Mammary epithelial cell (primary cell): ENCODE measurements at places on chromosomes 11 and 22. TPM values are rescaled to one million over a fixed set of nuclear protein-coding genes. Genes with fewer than 3 reads are reported as not detected.

Gene CCDC88B
- 4.6 TPM for polyA plus RNA-seq

Gene SOX6
- 0.97 TPM for polyA plus RNA-seq

Gene CCDC188
- 0.29 TPM for polyA plus RNA-seq

Gene WNT7B
- 0.15 TPM for polyA plus RNA-seq

Gene BLID
- not detected for polyA plus RNA-seq
